Non-pigmented ciliary epithelial cell (primary cell): ENCODE measurements at places on chromosomes 16 and 17.

DNA sequence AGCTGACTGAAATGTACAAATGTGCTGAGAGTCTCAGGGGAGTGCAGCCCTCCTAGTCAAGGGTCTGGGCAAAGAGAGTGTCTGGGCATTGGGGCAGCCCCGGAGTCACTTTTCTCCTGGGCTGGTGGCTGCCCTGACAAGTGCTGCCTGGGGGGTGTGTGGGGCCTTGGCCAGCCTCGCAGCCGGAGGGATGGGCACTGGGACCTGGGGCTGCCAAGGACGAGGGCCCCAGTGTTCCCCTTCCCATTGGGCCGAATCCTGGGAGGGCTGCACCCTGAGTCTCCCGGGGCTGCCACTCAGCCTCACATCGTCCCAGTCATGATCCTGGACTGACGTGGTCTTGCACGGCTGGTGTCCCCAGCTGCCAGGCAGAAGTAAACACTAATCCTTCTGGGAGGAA is 132.3 kb downstream of the BANP start:
- DNase-seq, result no peak

- DNase-seq, result no peak
These were observed 55.2 kb downstream of the TBC1D16 start for GRCh38 chr17:79980246-79981043.

- DNase-seq, result no peak
These were observed 164.6 kb upstream of the TNRC6C start for GRCh38 chr17:77793971-77794235.

GRCh38 chr17:13306310-13306962 is 288.6 kb upstream of the ELAC2 start:
- peak; percentile 74 for DNase-seq

- no peak for DNase-seq
These were observed 7.6 kb downstream of the HDAC5 start for GRCh38 chr17:44115585-44116415.
